Amniotic stem cell (primary cell): ENCODE measurements at places on chromosomes 1 and 21.

DNA sequence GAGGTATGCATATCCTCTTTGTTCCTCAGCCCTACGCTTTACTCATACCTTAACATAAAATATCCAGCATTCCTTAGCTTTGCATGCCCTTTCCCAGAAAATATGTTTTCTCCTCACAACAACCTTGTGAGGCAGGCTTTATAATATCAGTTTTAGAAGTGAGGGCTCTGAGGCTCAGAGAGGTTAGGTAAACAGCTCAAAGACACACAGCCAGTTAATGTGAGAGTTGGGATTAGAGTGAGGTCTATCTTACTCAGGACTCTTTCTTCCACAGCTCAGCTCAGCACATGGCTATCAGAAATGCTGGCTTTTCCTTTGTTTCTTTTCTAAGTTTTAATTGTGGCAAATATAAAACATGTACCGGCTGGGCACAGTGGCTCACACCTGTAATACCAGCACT lies 27.9 kb downstream of the CSF1 start:
- DNase-seq: no peak

GRCh38 chr1:222936042-222936441 lies 121.2 kb downstream of the DISP1 start:
- no peak for DNase-seq

DNA sequence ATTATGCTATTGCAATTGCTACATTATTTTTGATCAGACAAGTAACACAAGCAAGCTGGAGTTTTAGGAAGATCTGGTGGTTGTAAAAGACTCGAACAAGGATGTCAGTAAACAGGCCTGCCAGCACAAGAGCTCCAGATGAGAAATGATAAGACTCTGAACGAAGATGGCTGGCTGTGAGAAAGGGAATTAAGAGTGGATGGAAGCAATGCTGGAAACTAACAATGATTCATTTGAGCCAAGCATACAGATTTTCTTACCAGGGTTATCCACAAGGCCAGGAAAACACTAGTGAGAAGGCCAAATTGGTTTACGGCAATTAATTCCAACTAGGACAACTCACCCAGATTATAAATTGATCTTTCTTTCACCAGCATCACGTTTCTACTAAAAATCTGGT lies 54.2 kb downstream of the NRIP1 start:
- no peak for DNase-seq

GRCh38 chr1:186094172-186094571 lies 280.9 kb downstream of the TPR start:
- DNase-seq: no peak

GRCh38 chr1:31934706-31935629 lies 3.2 kb downstream of the PTP4A2 start:
- DNase-seq: no peak

- peak; percentile 23 for DNase-seq
Observed at GRCh38 chr1:152458384-152459185, 44.5 kb upstream of the CRNN start.

- no peak for DNase-seq
Observed at GRCh38 chr1:201360486-201360885, 17.0 kb downstream of the TNNT2 start.

DNA sequence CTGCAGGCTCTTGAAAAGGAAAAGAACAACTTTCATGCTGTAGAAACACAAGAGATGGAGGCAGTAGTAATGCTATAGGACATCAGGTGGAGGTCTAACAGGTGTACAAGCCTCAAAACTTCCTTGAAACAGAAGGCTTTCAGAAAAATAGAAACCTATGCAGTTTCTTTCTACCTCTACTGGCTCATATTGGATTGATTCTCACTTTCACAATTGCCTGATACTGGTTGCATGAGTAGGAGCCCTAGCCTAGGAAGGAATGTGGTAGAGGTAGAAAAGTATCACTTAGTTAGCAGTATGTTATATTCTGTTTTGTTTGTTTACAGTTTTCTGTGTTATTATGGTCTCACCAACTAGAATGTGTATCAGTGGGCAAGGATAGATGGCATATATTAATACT lies 175.4 kb upstream of the GORAB start:
- no peak for DNase-seq

DNA sequence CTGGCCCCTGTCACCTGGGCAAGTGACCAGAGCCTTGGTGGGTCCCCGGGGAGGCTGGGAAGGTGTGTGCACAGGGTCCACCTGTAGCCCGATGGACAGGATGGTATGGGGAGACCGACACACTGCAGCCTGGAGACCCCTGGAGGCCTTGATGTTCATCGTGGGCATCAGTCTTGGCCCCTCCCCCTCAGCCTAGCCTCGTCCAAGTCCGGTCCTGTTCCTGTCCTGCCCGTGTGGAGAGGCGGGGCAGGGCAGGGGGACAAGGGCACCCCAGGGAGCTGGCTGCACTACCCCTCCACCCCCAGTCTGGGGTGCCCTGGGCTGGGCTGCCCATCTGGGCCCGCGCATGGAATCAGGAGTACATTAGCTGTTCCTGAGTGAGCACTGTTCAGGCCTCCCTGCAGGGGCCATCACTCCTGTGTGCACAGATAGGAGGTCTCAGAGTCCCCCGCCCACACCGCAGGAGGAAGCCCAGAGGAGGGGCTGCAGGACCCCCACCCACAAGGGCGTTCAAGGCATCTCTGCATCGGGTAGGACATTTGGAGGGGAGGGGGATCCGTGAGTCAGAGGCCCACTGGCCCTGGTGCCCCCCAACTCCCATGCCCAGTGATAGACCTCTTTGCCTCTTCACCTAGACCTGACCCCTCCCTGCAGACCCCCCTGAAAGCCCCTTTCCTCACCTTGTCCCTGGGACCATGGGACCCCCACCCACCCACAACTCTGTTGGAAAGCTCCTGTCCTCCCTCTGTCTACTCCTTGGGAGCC lies 63.2 kb downstream of the WNT9A start:
- no peak for DNase-seq
